ENCODE measurements at places on chromosomes 1 and 21.

DNA sequence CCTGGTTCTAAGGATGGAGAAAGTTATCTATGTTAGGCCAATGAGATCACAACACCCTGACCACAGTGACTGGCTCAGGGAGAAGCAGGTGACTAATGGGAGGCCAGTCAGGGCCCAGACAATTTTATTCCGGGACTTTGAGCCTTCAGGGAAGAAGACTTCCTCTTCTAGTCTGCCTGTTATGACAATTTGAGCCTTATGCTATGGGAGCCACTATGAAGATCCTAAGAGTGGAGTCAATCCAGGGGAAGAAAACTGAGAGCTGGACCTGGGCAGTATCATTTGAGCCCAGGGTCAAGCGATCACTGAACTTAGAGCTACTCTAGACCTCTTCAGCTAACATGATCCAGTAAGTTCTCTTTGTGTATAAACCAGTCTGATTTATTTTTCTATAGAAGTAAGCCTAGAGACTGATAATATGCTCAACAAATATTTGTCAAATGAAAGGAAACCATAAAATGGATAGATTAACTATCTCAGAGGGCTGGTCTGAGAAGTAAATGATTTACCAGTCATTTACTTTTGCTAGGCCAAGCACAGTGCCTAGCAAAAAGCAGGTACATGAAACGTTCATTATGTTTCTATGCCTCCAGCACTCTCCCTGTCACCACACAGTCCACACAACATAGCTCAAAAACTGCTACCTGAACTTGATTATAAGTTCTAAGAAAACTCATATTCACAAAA is 4.2 kb upstream of the C1orf141 start:
- no peak for DNase-seq

- no peak for DNase-seq
These were observed 31.4 kb downstream of the CLCA1 start for GRCh38 chr1:86499987-86500593.

GRCh38 chr1:31943546-31944184 is 5.5 kb upstream of the PTP4A2 start:
- no peak for DNase-seq

DNA sequence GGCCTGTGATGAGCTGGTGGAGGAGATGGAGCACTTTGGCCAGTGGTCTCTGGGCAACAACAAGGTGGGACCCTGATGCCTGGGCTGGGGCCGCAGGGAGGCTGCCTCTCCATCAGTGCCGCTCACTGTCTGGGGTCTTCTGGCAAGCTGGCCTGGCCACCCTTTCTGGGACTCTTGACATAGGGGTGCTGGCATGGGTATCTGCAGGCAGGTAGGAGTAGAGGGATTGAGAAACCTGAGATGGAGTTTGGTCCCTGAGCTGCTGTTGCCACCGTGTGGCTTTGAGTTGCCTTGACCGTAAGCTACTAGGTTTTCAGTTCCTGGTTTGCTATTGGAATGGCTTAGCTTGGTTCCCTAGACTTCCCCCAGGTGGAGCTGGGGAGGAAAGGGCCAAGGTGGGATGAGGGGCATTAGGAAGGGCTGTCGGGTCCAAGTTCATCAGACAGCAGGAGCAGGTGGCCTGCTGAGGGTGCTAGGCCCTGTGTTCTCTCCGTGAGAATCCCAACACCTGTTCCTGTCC is 13.2 kb upstream of the MFN2 start:
- no peak for DNase-seq

GRCh38 chr1:207259391-207259790 is 62.1 kb upstream of the CD55 start:
- DNase-seq: no peak

- DNase-seq: no peak
These were observed 53.3 kb upstream of the FGGY start for GRCh38 chr1:59243550-59243949.

DNA sequence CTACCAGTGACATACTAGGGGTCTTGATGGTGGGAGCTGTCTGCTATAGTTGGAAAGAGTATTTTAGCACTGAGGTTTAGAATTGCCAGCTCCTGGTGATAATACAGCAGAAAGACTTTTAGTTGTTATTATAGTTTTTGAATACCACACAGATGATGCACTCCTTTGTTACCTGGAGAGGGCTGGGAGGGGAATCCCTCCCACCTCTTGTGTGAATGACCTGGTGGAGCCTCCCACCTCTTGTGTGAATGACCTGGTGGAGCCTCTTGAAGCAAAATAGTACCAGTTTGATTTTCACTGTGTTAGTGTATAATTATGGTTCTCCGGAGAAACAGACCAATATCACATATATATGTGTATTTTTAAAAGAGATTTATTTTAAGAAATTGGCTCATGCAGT is 3.3 kb downstream of the DISP1 start:
- DNase-seq: no peak

GRCh38 chr1:115543247-115543646 is 98.5 kb upstream of the VANGL1 start:
- no peak for DNase-seq

GRCh38 chr1:229478852-229479251 is 29.3 kb downstream of the NUP133 start:
- no peak for DNase-seq

DNA sequence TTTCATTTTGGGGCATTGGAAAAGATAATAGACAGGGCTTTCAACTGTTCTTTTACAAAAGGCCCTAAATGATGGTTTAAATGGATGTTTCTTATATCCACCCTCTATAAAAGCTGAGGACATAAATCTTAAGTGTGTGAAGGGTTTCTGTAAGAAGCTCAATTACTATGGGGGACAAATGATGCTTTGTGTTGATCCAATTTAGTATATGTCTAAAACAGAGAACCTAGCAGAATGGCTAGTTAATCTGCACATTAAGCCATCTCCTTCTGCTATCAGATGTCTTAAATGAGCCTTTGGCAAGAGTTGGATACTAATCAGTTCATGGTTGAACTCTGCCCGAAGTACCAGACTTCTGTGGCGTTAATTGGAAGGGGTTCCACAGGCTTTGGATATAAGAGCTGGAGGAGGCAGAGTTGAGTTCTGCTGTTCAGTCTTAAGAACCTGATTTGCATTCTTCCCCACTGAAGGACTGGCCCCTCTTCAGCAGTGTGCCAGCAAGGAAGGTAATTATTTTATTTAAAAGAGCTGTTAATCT is 43.1 kb downstream of the PTGFRN start:
- no peak for DNase-seq

GRCh38 chr1:230276401-230276800 is 149.7 kb downstream of the PGBD5 start:
- DNase-seq: no peak

DNA sequence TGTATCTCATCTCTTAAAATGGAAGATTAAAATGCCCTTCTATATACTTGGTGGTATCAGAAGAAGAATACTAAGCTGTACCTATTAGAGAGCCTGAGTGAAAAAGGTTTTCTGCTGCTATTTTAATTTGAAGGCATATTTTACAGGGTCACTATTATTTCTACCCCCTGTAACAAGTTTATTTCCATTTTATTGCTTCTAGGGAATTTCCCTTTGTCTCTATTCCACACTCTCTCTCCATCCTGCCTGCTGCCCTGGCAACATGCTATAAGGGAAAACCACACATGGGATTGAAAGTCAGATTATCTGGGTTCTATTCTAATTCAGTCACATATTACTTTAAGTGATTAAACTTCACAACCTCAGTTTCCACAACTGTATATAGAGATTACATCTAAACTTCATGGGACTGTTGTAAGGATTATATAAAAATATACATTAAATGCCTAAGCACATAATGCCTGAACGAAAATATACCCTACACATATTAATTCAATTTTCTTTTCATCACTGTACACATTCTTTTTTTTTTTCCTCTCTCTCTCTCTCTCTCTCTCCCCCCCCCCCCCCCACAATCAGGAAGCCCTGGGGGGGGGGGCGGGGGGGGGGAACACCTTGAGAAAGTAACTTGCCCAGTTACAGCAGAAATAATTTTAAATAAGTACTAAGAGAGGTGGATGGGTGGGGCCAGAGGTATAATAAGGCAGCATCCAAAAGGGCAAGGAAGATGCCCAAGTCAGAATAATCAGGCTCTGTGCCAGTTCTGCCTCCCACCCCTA is 51.5 kb downstream of the LUZP1 start:
- DNase-seq: no peak

- DNase-seq: no peak
These were observed 52.4 kb downstream of the TOR1AIP2 start for GRCh38 chr1:179825206-179825605.

DNA sequence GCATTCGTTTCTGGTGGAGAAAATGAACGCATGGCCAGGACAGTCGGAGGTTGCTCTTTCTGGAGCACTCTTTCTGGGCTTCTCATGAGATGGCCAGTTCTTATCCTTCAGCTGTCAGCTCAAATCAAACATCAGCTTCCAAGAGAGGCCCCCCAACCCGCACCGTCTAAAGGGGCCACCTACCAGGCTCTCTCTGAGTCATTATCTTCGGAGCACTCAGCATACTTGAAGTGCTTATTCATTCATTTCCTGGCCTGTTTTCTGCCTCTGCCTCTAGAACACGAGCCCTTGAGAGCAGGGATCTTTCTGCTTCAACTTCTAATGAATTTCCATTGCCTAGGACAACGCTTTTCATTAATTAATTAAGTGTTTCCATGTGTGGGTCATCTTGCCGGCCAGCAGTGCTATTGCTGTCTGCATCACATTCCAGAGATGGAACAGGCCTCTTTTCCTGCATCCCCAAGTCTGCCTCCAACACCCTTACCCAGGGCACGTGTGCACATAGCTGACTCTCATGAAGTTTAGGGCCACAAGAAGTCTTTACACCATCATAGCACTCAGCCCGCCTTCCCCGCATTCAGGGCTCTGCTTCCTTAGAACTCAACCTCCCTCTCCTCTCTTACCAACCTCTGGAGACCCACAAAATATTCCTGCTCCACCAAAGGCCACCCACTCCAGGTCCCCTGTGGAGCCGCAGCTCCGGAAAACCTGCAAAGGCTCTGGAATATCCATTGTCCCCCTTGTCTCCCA is 52.1 kb upstream of the LAPTM5 start:
- no peak for DNase-seq

- no peak for DNase-seq
These were observed 104.6 kb downstream of the LYPLAL1 start for GRCh38 chr1:219278288-219278687.

DNA sequence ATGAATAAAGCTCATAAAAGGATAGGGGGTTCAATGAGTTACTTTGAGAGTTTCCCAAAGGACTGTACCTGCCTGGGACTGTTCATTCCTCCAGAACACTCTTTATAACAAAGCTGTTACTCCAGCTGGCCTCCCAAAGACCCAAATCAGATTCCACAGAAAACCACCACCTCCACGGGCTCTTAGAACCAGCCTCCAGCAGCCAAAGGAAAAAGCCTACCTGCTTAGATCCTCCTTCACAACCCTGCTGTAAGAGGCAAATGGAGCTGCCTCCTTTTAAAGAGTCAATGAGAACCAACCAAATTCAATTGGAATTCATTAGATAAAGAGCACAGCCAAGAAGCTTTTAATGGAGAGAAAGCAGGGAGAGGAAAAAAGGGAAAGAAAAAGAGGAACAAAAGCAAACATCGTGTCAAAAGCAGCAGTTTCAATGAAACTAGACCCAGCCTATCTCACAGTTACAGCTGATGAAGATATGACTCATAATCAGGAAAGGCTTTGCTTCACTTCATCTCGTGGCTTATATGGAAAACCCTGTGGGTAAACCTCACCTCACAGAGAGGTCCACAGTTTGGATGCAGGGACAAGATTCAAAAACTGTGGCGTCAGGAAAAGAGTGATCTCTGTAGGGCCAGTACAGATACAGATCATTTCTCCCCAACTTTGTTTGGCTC is 27.8 kb upstream of the FMO4 start:
- no peak for DNase-seq

GRCh38 chr1:210556475-210556874 is 227.8 kb downstream of the HHAT start:
- DNase-seq: no peak

DNA sequence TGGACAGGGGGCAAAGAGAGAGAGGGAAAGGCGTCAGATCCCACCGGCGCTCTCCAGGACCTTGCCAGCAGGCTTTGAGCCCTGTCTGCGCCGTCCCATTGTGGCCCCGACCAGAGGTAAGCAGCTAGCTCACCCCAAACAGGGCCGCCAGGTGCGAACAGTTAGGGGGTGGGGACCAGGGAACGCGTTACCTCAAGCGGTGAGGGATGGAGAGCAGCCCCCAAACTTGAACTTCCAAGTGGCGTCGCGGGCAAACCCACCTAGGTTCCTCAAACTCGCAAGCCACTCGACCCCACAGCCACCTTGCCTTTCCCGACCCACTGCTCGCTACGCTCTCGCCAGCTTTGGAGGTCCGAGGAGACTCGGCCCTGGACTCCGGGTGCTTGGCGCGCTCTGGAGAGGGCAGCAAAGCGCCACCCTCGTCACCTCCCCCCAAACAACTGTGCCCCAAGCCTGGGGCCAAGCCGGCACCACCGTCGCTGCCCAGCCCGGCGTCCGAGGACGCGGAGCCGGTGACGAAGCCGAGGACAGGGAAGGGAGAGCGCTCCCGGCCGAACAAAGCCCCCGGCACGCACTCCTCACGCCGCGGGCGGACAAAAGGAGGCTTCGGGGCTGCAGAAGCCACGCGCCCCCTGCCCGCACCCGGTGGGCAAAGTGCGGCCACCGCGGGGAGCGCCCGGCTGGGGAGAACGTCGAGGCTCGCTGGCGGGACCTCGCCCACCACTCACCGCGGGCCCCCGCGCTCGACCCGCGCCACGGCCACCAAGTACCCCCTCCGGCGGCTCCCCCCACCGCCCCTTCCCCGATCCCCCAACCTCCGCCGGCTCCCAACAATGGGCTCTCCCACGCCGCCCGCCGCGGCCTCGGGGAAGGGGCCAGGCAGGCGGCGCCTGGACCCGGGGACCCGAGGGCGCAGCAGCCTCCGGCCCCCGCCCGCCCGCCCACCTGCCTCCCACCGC is 976 bp downstream of the SSBP3 start:
- no peak for DNase-seq

GRCh38 chr1:1402072-1402900 is 3.2 kb upstream of the CCNL2 start:
- no peak for DNase-seq

DNA sequence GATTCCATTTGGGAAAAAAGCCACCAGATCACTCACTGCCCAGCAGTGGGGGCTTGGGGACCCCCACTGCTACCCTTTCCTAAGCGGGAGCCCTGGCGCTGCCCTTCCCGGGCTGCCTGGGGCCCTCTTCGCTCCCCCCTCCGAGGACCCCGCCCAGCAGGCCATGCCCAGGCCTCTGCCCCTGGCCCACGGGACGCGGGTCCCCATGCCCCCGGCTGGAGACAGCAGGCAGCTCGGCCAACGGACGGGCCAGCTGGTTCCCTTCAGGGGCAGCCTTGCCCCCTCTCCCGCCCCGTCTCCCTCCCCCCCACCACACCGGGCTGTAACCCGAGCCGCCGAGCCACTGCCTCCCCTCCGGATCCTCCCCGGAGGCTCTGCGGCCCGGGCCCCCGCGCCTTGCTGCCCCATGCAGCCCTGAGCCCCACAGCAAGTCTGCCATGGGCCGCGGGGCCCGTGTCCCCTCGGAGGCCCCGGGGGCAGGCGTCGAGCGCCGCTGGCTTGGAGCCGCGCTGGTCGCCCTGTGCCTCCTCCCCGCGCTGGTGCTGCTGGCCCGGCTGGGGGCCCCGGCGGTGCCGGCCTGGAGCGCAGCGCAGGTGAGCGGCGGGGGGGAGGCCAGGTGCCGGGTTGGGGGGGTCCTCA is at the start of gene MMP23B:
Gene MMP23B, plus strand, starts transcription at position 392 of the 639 bp plus-strand sequence. Its CDS starts 46 bp downstream, at position 438.
- no peak for DNase-seq

GRCh38 chr1:28782011-28782410 is 30.0 kb upstream of the OPRD1 start:
- no peak for DNase-seq
